ENCODE measurements at places on chromosomes 7 and 10.

GRCh38 chr7:95045236-95045923 lies 138.0 kb downstream of the PPP1R9A start:
- no peak for DNase-seq

DNA sequence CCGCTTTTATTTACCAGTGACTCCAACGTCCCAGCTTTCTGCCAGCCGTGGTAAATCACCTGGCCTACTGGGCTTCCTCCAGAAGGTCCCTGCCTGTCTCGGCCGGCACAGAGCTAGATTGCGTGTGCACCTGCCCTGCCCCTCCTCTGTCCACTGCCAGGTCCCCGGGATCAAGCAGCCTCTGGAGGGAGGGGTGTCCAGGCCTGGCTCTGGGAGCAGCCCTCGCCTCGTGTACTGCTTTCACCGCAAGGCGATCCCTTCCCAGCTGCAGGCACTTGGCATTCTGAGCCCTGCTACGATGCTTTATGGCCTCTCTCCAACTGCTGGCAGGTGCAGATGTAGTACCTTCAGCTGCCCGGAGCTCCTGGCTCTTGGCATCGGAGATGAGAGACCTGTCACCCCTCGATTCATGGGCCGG lies 7.4 kb downstream of the SLC29A3 start:
- DNase-seq = no peak

DNA sequence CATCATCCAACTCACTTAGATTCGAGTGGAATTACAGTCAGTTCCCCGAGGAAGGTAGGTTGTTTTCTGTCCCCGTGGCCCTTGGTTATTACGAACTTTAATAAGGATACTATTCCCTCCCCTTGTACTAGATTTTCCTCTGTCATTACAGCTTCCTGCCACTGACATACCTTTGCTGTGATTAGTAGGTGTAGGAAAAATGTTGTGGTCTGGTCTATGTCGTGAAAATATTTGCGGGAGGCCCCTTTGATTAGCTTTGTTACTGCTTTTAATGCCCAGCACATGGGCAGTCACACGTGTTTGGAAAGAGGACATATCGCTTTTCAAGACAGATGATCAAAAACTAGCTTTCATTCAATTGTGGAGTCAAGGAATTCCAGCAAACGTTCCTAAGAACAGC lies 92.2 kb downstream of the GATA3 start:
- no peak for DNase-seq

DNA sequence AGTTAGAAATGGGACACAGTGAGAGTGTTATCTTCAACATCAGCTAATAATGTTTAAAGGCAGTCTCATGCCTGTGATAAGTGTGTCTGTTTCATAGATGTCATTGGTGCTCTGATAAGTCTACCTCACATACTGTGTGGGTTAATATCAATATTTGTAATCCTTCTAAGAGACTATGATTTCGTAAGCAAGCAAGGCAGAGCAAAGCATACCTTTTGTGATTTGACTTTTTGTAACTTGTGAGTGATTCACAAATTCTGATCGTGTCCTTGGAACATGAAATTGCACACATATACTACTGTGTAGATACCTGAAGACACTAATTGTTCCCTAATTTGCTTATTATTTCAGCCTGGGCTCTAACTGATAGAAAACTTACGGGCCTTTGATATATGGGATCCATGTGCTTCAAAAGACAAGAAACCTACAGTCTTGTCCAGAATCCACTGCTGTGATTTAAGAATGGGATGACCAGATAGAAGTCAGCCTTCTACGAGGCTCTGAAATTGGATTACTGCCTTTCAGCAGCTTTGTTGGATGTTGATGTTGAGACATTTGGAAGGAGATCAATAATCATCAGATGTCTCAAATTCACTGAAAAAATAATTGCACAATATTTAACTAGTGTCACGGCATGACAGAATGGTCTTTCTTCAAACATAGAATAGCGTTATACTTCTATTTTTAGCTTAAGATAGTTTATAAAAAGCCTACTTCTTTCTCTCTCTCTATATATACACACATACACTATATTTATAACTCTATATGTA lies 63.2 kb upstream of the KLF6 start:
- no peak for DNase-seq

GRCh38 chr10:79563426-79563825 lies 3.2 kb upstream of the SFTPA2 start:
- DNase-seq = no peak

GRCh38 chr10:69359594-69359993 lies 57.1 kb downstream of the TACR2 start:
- DNase-seq = no peak

DNA sequence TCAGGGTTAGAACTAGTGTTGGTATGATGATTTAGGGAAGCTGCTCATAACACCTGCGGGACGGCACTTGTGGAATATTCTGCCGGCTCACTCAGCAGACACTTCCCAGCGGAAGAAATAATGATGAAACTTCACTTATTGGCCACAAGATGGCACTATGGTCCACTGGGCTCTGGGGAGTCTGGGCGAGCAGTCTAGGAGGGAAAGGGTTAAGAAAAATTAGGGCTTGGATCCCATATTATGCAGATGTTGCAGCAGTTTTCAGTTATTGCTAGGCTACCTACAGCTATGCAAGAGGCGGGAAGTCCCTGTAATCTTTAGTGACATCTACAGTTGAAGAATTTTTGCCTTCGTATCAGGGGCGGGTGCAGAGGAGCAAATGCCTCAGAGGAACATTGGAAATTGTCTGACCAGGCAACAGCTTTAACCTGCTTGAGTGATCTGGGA lies 238.7 kb upstream of the PRSS58 start:
- DNase-seq = no peak

DNA sequence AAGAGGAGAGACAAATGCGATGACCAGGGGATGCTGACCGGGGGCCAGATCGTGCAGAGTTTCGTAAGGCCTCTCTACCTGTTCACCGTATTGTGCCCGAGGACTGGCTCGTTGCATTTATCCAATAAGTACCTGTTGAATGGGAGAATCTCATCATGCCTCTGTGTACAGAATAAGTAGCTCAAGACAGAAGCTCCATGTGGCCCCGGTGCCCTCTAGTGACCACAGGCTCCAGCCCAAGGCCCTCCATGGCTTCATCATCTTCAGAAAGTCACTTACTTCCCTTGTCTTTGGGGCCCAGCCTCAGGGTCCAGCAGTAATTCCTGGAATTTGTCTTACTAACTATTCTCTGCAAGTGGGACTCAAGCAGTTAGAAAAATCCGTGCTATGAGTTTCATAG lies 151.0 kb downstream of the CHN2 start:
- DNase-seq = no peak

Data from forelimb muscle (tissue), 1 donor.